ENCODE measurements at places on chromosomes 6 and 20.

- DNase-seq: no peak
Observed at GRCh38 chr6:148064406-148065134, 278.1 kb upstream of the SASH1 start.

- no peak for DNase-seq
Observed at GRCh38 chr6:148854096-148854495, 107.3 kb downstream of the UST start.

DNA sequence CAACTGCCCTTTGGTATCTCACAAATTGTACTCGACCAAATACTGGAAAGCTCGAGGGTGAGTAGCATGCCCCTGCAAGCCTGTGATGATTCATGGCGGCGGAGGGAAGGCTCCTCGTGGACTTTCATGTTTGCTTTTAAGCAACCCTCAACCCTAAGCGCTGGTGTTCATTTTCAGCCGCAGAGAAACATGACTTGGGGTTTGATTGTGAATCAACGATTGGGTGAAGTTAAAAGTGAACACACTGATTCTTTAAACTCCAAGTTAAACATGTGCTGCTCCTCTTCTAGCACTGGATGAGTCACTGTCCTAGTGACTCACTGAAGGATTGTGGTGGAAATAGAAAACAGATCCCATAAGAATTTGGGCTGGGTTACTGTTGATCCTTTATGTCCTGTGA is 8.3 kb downstream of the CD109 start:
- no peak for DNase-seq

- no peak for DNase-seq
Observed at GRCh38 chr6:12280458-12280857, 9.7 kb upstream of the EDN1 start.

DNA sequence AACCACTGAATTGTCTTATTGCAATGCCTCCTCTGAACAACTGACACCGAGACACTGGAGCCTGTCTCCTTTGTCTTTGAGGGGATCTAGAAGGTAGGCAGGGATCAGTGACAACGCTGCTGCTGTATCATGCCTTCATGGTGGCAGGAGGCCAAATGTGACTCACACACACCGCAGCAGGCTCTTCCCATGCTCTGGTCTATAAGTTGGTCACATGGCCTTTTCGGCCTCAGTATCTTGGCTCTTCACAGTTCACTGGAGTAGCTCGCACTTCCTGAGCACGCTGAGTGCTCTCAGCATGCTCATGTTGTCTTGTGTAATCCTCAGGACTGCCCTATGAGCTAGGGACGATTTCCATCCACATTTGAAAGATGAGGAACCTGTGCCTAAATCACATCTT is 167.4 kb upstream of the PCSK2 start:
- DNase-seq: no peak

GRCh38 chr6:3380344-3381232 is 76.3 kb downstream of the SLC22A23 start:
- no peak for DNase-seq

GRCh38 chr6:125859727-125860126 is 69.0 kb downstream of the NCOA7 start:
- DNase-seq: no peak

DNA sequence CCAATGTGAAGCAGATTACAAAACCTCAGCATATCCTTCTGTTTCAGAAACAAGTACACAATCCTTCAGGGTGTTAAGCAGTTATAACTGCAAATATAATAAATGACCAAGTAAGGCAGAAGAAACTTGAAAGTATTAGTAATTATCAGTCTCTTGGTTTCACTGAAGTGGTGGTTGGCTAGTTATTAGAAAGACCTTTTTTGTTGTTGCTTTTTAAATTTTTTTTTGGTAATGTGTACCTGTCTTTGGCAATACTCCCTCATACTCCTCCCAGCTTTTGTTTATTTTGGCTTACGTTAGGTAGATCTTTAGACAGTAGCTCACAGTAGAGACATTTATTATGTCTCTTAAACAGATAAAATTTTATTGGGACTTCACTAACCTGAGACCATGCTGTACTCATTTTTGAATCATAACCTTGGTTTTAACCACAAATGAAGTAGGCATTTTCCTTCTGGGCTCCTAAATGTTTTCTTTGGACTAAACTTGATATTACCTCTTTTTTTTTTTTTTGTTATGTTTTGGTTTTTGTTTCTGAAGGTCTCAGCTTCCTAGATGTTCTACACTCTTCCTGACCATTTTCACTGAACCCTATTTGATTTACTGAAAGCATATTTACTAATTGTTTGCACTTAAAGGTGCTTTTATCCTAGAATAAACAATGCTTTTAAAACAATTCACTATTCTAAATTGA is 6.4 kb downstream of the CD2AP start:
- DNase-seq: no peak

DNA sequence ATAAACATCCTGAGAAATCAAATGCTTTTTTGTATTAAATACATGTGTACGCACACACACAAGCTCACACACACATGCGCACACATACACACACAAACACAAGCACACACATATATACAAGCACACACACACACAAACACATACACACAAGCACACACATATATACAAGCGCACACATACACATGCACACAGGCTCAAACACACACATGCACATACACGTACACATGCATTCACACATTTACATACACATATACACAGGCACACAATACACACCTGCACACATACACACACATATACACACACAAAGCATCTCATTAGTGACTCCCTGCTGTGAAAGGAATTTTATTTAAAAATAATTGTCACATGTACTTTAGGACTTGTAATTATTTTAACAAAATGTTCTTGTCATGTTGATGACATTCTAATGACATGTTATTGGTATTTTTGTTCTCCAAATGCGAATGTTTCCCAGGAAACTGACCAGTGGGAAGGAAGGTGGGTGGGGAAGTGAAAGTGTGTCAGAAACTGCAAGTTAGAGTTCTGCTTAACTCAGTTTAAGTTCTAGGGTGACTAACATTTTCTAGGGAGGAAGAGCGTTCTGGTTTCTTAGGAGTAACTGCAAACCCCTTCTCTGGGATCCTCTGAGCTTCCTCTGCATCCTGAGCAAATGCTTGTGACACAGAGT is 113.9 kb upstream of the ZNF217 start:
- no peak for DNase-seq

DNA sequence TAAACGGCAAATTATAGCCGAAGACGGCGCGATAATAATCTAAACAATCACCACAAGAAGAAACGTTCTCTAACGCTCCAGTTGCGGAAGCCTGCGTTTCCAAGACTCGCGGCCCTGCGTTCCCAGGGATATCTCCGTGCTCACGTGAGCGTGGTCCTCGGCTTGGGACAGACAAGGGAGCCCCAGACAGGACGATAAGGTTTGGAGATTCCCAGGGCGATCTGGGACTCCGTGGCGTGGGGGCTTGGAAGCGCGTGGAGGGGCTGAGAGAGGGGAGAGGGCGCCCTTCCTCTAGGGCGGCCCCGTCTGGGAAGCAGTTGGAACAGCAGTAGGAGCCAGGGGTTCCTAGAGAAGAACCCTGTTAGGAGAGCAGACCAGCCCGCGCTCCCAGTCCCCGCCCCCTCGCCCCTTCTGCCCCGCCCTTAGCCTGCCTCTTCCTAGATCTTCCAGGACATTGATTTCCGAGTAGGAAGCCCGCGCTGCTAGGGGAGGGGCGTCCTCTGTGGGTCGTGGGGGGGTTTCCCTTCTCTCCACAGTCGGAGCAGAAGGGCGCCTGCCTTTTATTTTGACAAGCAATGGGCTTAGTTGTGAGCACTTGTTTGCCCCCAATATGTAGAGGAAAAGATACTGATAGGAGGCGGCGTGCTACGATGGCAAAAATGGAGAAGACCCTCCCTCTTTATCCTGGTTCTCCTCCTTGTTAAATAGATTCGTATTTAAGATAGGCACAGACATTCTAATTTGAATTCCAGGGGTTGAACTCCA is 10.6 kb downstream of the NRN1 start:
- no peak for DNase-seq

GRCh38 chr20:51379601-51380341 is 162.7 kb downstream of the NFATC2 start:
- no peak for DNase-seq

DNA sequence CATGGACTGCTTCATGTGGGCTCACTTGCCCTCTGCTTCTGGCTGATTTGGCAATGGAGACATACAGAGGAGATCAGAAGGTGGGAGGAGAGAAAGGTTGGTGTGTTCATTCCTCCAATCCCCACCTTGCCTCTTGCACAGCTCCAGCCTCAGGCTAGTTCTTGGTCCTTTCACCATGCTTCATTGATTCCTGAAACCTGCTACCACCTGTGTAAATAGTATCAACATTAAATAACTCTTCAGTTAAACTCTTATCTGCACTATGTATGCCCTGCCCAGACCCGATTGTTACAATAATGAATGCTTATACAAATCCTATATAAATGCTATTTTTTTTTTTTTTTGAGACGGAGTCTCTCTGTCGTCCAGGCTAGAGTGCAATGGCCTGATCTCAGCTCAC is 174.5 kb downstream of the CD83 start:
- no peak for DNase-seq

GRCh38 chr20:24013953-24014352 is 25.4 kb upstream of the GGTLC1 start:
- DNase-seq: no peak

DNA sequence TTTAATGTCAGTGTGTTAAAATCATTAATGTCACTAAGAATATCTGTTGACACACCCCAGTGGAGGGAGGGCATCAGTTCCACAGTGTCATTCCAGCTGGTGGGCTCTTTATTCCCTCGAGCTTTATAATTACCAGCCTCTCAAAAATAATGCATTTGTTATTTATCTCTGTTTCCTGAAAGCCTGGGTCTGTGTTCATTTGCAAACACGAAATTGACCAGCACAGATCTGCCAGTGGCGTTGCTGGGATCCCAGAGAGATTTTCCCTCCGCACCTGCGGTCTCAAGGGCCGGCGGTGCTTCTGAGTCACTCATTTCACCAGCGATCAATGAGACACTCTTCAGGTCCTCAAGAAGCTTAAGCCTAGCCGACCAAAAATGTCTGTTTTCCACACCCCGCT is 5.7 kb upstream of the PYGB start:
- DNase-seq: no peak

- no peak for DNase-seq
Observed at GRCh38 chr6:63676412-63677114, 41.0 kb downstream of the PHF3 start.

DNA sequence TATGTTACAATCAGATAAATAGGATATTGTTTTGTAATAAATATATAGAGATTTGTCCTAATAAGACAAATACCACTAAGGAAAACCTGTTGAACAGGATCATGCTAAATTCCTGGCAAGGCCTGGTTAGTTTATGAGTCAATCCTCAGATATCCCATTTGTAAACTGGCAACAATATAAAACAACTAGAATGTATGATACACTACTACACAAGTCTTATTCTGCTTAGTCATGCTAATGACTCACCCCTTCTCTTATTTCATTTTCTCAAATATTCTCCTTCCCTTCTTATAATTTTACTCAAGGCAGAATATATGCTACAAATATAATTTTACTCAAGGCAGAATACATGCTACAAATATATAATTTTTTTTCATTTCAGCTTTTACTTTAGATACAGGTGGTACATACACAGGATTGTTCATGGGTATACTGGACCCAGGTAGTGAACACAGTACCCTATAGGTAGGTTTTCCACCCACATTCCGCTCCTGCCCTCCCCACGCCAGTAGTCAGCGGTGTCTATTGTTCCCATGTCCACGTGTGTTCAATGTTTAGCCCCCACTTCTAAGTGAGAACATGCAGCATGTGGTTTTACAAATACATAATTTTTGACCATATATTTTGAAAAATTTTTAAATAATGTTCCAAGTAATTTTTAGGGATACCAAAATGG is 6.3 kb downstream of the OSER1 start:
- DNase-seq: no peak

DNA sequence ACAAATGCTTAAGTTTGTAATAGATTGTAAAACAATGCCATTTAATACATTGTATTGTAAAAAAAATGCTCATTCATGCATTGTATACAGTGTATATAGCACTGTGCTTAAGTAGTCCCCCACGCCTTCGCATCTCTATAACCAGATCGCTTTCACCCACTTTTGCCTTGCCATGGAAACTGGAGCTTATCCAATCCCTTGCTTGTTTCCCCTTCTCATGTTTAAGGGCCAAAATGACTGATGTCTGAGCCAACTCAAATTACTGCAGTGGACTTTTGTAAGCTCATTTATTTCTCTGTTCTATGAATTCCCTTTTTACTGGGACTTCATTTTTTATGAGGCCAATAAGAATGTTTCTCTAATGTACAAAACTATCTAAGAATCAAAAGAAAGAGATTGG is 730.9 kb upstream of the GJE1 start:
- no peak for DNase-seq

DNA sequence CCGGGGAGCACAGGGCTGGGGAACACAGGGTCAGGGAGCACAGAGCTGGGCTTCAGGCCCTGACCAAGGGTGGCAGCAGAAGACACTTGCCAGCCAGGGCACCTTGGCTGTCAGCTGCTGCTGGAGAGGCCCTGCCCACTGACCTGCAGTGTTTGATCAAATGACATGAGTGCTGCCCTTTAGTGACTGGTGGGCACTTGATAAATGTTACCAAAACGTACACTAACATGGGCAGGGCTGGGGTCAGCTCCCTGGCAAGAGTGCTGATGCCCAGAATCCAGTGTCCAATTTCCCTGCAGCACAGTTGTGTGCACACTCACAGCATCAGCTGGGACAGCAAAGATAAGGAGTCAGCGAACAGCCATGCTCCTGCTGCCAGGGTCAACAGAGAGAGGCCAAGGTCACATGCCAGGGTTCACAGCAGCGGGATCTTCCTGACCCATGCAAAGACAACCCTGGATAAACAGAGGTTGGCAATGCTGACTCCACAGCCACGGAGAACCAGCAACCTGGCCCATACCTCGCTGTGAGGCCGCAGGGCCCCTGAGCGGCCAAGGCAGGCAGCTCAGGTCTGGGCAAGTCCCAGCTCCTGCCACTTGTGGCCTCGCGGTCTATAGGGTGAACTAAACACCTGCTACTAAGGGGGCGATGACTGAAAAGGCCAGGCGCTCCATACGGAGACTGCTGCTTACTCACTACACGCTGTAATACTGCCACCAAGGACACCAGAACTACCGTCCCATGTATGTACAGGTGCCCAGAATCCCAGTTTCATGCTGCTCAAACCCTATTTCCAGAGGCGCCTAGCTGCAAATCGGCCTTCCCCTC is 46.3 kb downstream of the NINL start:
- DNase-seq: no peak

All from GM19239 (cell line).